ENCODE measurements at places on chromosomes 3 and 15. TPM values are rescaled to one million over a fixed set of nuclear protein-coding genes. Genes with fewer than 3 reads are reported as not detected.

Gene ZNF662
- 1.4 TPM for total RNA-seq

GRCh38 chr15:31559786-31560185 is 233.2 kb downstream of the KLF13 start:
- no peak for DNase-seq
- peaks cover 28% of the 10 kb centered on the region for H3K27me3 ChIP-seq
- H3K4me3 ChIP-seq = no peak overlapping the region

DNA sequence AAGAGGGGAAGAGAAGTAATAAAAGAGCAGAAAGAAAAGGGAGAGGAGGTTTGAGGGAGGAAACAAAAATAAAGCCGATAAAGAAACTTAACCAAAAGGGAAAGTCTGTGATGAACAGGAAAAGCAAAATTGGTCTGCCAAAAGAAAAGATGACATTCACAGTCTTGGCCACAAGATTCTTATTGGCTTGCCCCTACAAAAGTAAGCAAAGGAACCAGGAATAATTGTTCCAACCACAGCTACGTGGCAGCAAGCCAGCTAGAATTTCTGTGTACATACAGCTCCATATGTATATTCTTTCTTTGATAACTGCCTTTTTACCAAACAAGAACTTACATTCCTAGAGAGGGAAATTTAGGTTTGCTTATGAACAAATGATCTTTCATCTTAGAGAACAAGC is 79.6 kb downstream of the MLH1 start:
- peaks cover 62% of the 10 kb centered on the region for H3K4me1 ChIP-seq
- peak overlapping the region; percentile 70 for H3K27ac ChIP-seq
- peak; percentile 65 for DNase-seq
- peak overlapping the region; percentile 77 for H3K4me3 ChIP-seq
- peaks cover 1% of the 10 kb centered on the region for H3K27me3 ChIP-seq

- no peak overlapping the region for H3K27ac ChIP-seq
- no peak for DNase-seq
- peaks cover 2% of the 10 kb centered on the region for H3K27me3 ChIP-seq
- H3K36me3 ChIP-seq = no peaks in the 10 kb centered on the region
These were observed 114.7 kb upstream of the FRMD4B start for GRCh38 chr3:69500604-69501003.

- peak overlapping the region; percentile 93 for H3K4me3 ChIP-seq
- H3K4me1 ChIP-seq = peaks cover 65% of the 10 kb centered on the region
- H3K36me3 ChIP-seq = no peaks in the 10 kb centered on the region
- no peaks in the 10 kb centered on the region for H3K27me3 ChIP-seq
- H3K27ac ChIP-seq = peak overlapping the region; percentile 61
These were observed 80.7 kb upstream of the ZBED2 start for GRCh38 chr3:111675846-111676210.
